ENCODE measurements at places on chromosomes 6 and 20.

GRCh38 chr6:108585359-108585758 lies 24.6 kb downstream of the FOXO3 start:
- DNase-seq = no peak

GRCh38 chr20:61104232-61104631 lies 147.8 kb upstream of the CDH4 start:
- no peak for DNase-seq

DNA sequence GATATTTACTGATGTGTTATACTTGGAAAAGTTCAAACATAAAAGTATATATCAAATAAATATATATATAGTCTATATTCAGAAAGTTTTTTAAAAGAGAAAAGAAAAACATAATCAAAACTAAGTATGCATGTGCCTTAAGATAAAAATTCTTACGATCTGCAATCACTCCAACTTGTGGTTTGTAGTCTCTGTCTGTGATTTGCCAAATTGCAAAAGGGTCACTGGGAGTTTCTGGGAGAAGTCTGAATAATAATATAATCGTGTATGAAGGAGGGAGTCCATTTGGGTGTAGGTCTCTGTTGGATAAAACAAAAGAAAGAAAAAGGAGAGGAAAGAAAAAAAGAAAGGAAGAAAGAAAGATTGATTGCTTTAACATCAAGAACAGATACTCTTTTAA lies 92.4 kb downstream of the COL12A1 start:
- DNase-seq = no peak

DNA sequence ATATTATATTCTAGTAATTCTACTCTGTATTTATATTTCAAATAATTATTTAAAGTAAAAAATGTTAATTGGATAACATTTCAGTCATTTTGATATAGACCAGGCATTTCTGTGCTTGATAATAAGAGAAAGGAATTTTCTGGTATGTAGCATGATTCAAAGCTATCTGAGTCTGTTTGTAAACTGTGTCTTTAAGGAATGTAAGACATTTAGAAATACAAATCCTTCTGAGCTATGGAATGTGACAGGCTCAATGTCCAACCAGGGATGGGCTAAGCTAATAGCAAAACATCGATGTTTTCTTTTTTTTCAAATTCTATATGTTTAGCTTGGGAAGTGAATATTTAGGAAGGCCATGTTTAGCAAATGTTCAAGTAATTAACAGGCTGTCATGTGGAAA lies 41.5 kb upstream of the FAM83B start:
- no peak for DNase-seq
